ENCODE measurements at places on chromosomes 5 and 9.

DNA sequence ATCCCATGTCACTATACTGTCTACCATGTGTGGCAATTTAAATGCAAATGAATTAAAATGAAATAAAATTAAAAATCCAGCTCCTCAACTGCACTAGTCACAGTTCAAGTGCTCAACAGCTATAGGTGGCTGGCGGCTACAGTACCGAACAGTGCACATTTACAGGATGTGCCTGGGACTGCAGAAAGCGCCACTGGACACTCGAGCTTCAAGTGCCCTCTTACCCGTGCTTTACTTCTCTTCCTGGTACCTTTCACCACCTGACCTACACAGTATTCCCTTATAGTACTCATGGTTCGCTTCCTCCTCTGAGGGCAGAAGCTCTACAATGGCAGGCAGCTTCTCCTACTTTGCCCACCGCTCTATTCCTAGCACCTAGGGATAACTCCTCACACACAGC, 166.6 kb downstream of the FANCC start:
- no peak for DNase-seq

- no peak for DNase-seq
Measured at GRCh38 chr9:6441269-6441668, 28.3 kb downstream of the UHRF2 start.

DNA sequence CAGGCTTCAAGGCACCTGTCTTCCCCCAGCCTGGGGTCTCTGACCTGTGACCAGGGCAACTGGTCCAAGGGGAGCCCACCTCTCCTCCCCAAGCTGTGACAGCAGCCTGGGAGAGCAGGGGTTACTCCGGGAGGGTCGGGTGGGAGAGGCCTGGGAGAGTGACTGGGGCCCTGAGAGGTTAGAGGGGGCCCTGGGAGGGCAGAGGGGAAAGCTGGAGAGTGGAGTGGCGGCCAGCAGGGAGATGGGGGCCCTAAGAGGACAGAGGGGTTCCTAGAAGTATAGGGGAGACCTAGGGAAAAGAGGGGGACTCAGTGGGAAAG, 302 bp downstream of the LCN9 start:
- no peak for DNase-seq

DNA sequence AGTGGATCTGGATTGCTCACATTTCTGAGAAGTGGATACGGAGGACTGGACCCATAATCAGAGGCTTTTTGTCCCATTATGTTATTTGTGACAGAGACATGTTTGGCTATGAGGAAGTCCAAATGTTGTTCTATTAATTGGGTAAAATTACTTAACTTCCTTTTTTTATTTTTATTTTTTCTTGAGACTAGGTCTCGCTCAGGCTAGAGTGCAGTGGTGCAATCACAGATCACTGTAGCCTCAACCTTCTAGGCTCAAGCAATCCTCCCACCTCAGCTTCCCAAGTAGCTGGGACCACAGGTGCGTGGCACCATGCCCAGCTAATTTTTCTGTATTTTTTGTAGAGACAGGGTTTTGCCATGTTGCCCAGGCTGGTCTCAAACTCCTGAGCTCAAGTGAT, 11.9 kb upstream of the PGGT1B start:
- no peak for DNase-seq

- no peak for DNase-seq
Measured at GRCh38 chr5:13480834-13481233, 463.7 kb downstream of the DNAH5 start.

DNA sequence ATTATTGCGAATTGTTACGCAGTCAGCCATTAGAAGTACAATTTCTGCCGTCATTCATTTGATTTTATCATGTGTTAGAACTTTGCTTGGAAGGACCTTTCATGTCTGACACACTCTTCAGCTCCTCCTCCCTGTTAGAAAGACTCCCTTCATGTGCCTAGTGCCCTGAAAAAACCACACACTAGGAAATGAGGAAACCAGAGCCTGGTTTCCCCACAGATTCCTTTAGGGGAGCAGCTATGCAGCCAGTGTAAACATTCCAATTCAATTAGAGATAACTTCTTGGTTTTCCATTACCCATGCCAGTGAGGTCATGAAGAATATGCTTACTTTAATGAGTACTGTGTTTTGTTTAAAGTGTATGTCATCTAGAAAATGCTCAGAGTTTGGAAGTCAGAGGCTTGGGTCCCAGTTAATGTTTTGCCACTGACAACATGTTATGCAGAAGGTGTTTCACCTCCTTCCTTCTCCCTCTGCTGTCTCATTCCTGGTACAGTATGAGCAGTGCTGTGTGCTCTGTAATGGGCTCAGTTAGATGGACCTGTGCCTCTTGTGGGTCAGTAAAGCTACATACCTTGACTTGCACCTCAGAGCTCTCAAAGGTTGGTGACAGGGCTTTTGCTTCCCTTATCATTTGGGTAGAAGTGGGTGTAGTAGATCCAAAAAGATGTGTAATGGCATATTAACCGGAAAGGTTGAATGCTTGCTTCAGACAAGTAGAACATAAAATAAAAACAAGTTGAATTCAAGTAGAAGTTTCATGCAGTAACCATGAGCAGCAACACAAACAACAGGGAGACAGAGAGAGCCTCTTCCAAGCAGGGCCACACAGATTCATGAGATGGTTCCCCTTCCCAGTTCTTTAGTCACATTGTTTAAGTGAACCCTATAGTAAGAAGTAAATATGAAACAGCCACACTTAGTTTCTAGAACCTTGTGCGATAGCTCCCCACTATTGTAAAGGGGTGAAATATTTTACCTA, 52.6 kb upstream of the TNFAIP8 start:
- DNase-seq = no peak

DNA sequence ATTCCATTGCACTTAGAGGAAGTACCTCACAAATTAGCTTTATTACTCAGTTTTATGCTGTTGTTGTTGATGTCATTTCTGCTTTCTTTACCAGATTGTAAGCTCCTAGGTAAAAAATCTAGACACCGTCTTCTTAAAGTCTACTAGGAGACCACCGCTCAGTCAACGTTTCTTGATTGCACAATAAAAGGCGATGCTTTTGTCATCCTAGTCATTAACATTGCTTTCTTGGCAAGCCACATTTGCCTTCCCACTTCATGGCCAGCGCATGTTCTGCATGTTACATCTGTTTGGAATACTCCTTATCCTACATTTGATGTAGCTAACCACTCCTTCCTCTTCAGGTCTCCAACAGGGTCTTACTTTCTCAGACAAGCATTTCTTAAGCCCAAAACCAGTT, 464.0 kb upstream of the TUSC1 start:
- DNase-seq = no peak

GRCh38 chr9:126485662-126486061, 128.1 kb upstream of the LMX1B start:
- DNase-seq = no peak

DNA sequence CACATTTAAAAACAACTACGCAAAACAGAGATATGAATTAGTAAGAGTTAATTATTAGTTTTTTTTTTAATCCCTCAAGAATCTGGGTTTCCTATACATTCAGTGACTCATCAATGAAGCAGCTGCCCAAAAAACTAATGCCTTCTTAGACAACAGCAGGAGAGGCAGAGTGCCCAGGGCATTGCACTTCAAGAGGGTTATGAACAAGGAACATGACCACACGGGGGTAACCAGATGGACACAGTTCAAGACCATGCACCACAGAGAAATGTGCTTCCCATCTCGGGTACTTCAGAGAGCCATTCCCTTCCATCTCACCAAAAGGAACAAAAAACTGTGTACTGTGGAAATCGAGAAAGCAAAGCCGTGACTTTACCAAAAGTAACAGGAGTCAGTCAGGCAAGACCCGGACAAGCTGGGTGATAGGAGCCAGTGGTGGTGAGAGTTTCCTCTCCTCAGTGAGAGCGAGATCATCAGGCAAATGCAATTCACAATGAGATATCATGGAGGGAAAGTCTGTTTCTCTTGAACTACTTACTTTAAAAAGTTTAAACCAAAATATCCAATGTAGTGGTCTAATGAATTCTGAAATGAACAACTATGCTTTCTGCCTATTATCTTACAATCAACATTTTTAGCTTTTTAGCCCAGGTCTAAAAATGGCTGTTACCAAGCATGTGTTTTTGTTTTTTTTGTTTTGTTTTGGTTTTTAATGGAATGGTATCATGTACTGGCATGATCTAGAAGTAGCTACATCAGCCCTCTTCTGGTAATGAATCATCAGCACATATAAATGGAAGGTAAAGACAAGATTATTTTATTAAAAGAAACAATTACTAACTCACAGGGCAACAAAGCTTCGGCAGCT, 192.1 kb downstream of the TSSK1B start:
- no peak for DNase-seq

GRCh38 chr5:122316656-122317055, 4.6 kb downstream of the SNCAIP start:
- no peak for DNase-seq

- DNase-seq = no peak
Measured at GRCh38 chr5:176884571-176884890, 14.6 kb downstream of the HK3 start.

DNA sequence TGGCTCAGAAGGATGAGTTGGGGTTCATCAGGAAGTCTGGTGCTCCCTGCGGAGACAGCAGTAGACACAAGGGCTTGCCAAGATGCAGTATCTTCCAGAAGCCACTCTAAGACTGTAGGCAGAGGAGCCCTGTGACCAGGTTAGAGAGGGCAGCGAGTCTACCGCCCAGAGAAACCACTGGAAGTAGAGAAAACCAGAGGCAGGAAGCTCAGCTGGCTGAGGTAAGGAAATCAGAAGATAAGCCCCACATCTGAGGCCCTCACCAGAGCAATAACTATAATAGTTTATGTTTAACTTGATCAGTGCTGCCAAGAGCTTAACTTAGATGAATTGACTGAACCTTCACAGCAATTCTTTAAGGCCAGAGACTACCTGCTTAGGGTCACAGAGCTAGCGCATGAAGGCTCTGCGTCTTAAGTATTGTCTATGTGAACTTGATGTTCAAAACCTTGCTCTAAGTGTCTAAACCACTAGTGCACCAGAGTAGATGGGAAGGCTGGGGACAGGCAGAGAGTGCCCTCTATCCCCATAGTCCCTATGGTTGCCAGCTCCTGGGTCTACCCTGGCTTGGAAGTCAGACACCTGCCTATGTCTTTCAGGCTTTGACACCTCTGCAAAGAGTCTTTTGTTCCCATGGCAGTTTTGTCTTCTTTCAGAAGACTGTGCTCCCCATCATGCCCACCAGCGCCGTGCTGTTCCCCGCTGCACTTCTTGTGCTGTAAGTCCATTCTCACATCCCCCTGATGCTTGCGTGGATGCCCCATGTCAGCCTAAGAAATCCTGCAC, 228.2 kb upstream of the KLF4 start:
- DNase-seq = no peak

DNA sequence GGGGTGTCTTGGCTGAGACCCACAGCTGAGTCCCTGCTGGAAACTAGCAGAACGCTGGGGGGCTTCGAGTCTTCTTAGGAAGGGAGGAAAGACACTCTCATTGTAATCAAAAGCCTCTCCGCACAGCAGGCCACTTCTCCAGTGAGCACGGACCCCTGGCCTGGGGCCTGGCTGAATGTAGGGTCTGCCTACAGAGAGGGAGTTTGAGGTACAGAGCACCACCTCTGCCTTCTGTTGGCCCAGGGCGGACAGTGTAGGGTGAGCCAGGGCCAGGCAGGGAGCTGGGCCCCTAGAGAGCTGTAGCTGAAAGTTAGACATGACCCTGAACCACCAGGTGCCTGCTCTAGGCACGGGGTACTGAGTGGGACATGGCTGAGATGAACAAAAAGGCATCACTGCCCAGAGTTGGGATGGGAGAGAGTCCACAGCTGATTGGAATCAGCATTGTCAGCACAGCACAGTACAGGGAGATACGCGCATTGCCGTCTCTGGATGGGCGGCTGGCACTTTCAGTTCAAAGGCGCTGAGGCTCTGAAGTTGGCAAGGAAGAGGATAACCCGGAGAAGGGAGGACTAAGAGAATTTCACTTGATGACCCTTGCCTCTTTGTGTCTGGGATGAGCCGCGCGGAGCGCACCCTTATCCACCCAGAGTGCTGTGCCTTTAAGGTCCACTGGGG, 363 bp upstream of the SLC25A48 start:
- DNase-seq = no peak

DNA sequence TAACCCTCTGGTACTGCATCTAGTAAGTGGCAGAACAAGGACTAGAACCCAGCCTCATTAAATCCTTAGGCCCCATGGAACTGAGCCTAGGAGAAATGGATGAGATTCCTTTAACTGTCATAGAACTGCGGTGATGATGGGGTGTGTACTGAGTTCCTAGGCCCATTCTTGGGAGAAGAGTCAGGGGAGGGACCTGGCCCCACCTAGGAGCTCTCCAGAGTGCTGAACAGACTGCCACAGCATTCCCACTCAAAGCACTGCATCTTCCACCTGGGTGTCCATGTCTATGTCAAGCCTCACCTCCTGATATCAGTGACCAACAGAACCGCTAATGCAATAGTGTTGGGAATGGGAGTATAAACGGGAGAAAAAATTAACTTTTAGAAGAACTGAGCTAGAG, 36.6 kb downstream of the TTLL11 start:
- DNase-seq = no peak

Data from GM19239 (cell line).